ENCODE measurements at places on chromosomes 11 and 22.

DNA sequence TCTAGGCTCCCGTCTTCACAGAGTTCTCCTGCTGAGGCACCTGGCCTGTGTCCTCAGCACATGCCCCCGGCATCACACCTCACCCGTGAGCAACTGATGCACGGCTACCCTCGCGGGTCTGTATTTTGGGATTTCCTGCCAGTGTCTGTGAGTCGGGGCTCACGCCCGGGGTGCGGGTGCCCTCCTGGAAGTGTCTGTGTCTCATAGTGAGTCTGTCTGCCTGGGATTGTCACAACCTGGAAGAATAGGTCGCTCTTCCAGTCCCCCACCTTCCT lies 11.4 kb downstream of the BRSK2 start:
- no peak for DNase-seq

DNA sequence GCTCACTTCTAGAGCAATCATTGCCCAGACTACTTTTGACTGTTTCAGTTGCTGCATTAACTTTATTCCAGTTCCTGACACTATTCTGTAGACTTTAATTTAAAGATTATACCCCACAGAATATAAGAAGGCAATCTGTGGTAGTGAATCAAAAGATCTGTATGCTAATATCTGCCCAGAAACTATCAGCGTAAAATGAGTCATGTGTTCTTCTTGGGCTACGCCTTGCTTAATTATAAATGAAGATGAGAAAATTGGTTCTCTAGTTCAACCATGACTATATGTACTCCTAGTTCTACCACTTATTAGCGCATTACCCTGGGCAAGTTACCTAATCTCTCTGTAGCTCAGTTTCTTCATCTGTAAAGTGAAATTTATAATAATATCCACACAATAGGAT lies 128.5 kb downstream of the CWF19L2 start:
- DNase-seq, result no peak

DNA sequence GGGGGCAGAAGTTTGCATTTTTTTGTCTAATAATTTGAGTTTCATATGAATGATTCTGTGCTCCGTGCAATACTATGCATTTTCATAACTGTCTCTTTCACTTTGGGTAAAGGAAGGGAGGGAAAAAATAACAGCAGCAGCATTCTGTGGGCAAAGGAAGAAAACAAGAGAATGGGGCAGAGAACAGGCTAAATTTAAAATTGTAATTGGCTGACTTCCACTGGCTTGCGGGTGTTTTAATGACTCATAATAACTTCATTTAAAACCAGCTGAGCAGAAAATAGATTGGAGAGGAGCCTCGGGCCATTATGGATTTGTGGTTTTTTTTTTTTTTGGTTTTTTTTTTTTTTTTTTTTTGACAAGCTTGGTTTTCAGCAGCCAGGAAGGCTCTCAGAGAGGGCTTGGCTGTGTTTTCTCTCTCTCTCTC lies 107.4 kb downstream of the ZBTB16 start:
- DNase-seq, result no peak

- no peak for DNase-seq
Observed at GRCh38 chr11:34316347-34317035, 41.3 kb downstream of the ABTB2 start.

- no peak for DNase-seq
Observed at GRCh38 chr11:8196749-8197148, 27.9 kb upstream of the RIC3 start.

- DNase-seq, result no peak
Observed at GRCh38 chr11:75919525-75919924, 104.5 kb downstream of the UVRAG start.

GRCh38 chr22:33920197-33920540 lies at the start of gene LARGE1:
Gene LARGE1, minus strand, starts transcription at chr22:33920476.
- no peak for DNase-seq

GRCh38 chr11:8363921-8364320 lies 100.2 kb upstream of the LMO1 start:
- no peak for DNase-seq

- no peak for DNase-seq
Observed at GRCh38 chr11:77332259-77332658, 30.8 kb upstream of the GDPD4 start.

GRCh38 chr11:43908191-43908590 lies 27.6 kb downstream of the ALKBH3 start:
- no peak for DNase-seq

Measured in SHP77 (cell line).